ENCODE measurements at places on chromosomes 13 and 19.

DNA sequence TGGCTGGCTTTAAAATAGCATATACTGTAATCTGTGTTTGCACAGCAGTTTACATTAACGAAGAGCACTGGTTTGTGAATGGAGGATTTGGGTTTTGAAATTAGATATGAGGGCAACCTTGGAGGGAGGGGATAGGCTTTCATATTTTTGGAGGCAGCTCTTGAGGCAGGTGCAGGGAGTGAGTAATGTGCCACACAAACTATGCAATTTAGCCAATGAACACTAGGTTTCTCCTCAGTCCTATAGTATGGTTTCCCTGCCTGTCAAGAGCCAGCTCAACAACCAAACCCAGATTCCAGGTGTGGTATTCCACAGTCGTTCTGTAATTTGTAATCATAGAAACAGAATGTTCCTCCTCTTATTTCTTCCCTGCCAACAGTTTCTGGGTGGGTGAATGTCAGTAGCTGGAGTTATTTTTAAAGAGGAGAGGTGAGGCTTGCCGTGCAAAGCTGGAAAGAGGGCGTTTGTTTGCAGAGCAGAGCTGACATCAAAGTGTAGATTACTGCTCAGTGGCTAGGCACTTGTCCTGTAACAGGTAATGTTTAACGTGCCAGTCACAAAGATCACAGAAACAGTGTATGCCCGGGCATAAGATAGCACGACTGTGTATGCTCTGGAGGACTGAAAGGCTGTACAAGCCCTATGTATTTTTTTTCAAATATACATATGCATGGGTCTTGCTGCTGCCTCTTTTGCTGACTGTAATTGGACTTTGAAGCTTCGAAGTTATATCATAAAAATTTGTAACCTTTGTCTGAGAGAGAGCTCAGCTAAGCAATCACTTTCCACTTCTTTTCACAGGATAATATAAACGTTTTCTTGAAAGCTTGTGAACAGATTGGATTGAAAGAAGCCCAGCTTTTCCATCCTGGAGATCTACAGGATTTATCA is 124.2 kb downstream of the LMO7 start:
- no peak for DNase-seq

GRCh38 chr19:42919757-42920079 is 2.0 kb upstream of the PSG6 start:
- DNase-seq, result no peak

DNA sequence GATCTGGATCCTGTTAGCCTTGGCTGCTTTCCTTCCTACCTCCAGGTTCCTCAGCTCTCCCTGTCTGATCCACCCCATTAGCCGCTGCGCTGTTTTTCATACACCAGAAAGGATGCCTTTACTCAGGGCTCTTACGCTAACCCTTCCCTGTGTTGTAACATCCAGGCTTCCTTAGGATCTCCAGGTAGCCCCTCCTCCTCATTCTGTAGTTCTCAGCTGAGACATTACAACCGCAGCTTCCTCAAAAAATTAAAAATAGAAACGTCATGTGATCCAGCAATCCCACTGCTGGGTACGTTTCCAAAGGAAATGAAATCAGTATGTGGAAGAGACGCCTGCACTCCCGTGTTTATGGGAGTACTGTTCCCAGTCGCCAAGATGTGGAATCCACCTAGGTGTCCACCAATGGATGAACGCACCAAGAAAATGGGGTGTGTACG is 18.4 kb upstream of the MYADM start:
- DNase-seq, result no peak

- DNase-seq, result no peak
Measured at GRCh38 chr13:33319859-33320258, 34.3 kb upstream of the STARD13 start.

- DNase-seq, result no peak
Measured at GRCh38 chr13:85236413-85236812, 562.8 kb downstream of the SLITRK6 start.

DNA sequence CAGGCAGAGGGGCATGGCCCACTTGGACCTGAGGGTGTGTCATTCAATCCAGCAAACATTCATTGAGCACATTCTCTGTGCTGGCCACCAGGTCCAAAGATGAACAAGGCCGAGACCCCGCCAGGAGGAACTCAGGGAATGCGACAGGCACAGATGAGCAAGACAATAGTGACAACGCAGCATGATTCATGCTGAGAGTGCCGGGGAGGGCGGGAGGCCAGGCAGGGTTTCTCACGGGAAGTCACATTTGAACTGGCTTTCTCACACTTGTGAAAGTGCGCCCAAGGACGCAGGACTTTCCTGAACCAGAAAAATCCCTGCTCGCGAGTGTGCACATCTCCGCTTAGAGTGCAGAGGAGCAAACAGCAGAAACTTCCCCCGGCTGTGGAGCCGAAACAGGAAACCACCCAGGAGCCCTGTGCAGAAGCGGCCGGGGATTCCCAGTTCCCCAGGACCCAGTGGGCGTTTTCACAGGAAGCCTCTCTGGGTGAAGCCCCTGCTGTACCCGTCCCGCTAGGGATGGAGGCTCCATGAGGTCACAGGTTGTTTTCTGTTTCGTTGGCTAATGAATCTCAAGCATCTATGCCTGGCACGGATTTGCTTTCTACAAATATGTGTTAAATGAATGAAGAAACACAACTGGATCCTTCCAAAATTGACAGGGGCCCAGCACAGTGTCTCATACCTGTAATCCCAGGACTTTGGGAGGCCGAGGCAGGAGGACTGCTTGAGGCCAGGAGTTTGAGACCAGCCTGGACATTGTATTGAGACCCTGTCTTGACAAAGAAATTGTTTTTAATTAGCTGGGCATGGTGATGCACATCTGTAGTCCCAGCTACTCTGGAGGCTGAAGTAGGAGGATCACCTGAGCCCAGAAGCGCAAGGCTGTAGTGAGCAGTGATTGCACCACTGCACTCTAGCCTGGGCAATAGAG is 68.4 kb upstream of the TM9SF2 start:
- DNase-seq, result no peak

Measured in type B pancreatic cell (in vitro differentiated cells).